ENCODE measurements at places on chromosomes 7 and 10.
A peak's percentile ranks its signal among the peaks of the same experiment; 100 is the strongest.

GRCh38 chr10:16989826-16990293 is 139.8 kb downstream of the CUBN start:
- no peak for DNase-seq

- no peak for DNase-seq
Measured at GRCh38 chr10:75508239-75508813, 76.9 kb downstream of the LRMDA start.

DNA sequence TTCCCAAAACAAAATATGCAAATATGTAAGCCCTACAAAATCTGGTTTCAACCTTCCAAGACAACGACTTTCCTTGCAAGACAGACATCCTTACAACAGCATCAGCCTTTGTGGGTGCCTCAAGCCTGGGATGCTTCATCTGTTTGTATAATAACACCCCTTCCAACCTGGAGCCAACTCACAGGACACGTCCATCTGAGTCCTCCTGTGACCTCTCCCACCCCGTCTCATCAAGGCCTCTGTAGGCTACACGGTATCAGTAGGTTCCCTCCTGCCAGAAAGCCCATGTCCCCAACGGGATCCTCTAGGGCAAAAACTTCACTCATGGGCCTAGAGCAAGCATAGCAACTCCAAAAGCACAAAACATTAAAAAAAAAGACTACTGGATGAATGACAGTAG is 173.2 kb downstream of the TNS3 start:
- DNase-seq = no peak

- DNase-seq = no peak
Measured at GRCh38 chr7:135199439-135199838, 11.9 kb downstream of the WDR91 start.

DNA sequence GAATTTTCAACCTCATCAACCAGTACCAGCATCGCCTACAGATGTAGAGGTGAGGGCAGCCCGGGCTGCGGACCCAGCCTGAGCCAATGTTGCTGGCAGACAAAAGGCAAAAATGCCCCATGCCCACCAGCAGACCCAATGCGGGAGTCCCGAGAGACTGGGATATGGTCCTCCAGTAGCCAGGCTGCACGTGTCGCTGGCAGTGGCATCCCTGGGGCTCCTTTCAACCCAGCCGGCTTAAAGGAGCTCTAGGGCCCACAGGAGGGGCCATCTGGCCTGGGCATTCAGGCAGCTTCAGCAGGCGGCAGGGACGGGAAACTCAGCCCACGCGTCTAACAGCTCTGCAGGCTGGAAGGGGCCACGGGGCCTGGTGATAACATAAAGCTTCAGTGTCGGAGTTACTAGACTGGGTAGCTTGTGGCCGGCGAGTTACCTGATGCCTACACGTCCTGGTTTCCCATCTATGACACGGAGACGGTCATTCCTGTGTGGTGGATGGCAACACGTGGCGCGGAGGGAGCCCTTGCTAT is 70.7 kb downstream of the PROSER2 start:
- DNase-seq = no peak

DNA sequence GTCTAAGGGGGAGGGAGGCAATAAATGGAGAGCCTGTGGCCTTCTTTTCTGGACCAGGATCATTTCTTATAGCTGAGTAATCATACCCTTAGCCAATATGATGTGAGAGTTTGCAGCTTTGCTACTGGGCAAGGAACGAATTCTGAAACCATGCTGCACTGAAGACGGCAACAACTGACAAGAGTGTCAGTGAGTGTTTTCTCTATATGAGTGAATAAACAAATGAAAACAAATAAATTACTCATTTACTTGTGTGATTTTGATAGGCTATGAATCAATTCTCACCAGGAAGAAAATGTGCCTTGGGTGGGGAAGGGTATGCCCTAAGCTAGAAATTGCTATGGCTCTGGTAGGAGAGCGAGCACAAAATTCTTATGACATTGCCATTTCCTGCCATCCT is 79.4 kb upstream of the LRRN3 start:
- peak; percentile 44 for DNase-seq

GRCh38 chr7:115476671-115477181 is 553.8 kb downstream of the TFEC start:
- no peak for DNase-seq

DNA sequence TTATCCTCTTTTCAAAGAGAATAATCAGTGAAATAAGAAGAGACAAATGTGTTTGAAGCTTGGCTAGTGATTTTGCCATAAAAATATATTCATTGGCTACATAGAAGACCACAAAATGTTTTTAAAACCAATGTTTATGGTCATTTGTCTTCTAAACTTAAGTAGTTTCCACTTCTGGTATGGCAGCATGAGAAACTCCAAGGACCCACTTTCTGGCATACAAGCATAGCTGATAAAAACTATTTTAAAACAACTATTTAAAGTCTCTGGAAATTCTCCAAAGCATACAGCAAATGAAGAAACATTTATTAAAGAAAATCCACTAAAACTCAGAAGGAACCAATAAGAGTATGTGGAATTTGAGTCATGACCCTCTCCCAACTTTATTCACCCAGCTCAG is 89.2 kb upstream of the TOMM7 start:
- DNase-seq = no peak

DNA sequence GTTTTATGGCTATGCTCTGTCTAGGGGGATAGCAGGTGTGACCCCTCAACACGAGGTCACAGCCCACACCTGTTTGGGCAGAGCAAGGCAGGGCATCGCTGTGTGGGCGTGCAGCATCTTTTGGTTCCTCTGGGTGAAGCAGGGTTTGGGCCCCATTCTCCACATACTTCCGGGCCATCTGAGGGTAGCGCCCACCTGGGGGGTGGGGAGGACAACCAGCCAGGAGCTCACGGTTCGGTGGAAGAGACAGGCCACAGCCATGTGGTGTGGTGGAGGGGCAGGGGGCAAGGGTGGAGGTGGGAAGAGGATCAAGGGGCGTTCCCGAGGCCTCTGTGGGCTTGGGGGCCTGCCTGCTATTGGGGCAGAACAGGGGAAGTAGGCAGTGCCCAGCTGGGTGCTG is 2.4 kb downstream of the SH2B2 start:
- no peak for DNase-seq

DNA sequence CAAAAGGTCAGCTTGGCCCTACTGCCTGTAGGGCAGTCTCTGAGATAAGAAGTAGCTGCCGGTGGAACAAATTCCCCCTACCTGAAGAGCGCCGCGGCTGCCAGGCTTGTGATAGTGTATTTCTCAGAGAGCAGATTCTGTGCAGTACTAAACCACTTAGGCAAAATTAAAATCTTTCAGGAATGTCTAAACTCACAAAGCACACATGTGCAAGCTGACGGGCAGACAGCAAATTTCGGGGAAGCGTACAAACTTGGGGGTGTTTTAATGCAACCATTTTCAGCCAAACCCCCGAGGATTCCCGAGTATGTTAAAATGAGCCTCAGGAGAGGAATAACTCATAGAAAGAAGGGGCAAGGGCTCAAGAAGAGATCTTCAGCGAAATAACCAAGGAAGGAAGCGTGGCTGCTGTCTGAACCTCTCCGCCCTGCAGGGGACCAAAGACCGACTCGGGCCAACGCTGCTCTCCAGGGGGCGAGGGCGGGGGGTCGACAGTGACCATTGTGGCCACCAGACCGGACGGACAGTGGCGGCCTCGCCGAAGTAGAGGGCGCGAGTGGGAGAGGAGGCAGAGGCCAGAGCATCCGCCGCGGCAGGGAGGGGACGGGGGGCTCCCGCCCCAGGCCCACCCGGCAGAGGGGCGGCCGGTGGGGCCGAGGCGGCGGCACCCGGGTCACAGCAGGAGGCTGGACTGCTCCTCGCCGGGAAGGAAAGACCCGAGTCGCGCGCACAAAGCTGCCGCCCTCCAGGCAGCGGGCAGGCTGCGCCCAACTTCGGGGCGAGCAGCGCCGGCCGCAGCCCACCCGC is 819 bp downstream of the HYCC1 start:
- DNase-seq = peak; percentile 13

- DNase-seq = peak; percentile 31
Measured at GRCh38 chr10:21517134-21518031, 8.1 kb downstream of the SKIDA1 start.

DNA sequence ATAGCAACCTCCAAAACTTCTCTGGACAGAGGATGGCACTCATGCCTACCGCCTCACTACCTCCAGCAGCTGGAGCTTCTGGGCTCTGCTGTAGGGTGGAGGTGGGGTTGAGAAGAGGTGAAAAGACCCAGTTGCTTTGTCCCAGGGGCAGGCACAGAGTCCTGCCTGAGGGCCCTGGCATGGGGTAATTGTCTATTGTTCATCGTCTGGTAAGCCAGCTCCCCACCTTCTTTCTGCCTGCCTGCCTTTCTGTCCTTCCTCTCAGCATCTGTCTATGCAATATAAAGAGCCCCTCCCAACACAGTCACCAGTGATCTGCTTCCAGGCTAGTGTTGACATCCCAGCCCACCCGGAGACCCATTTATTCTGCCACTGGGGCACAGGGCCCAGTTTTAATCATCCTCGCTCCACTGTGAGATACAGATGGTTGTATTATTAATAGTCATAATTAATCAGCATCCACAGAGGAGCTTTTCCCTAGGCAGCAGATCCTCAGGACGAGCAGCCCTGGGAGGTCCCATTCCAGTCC is 39.0 kb downstream of the ZMIZ1 start:
- no peak for DNase-seq

DNA sequence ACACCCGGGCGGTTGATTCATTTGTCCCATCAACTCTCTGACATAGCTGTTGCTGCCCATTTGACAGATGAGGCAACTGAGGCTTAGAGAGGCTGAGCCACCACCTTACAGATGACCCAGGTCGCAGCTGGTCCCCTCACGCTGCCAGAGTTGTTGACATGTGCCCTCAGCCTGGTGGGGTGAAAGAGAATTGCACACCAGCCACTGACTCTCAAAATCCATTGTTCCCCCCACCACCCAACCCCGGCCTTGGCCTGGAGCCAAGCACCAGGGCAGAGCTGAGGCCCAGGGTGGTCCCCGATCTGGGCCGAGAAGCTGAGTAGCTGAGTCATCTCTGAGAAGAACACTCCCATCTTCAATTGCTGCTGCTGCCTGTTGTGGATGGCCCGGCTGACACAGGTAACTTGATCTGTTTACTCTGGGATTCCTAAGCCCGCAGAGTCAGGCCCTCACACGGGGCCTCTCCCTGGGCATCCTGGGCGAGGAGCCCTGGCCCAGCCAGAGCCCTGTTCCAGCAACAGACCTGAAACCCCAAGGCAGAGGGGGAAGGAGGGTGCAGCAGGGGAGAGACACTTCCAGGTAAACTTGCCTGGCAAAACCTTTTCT is 27.5 kb downstream of the PVRIG start:
- no peak for DNase-seq

- peak; percentile 43 for DNase-seq
Measured at GRCh38 chr10:132420981-132421846, 24.2 kb downstream of the PWWP2B start.

GRCh38 chr10:14190702-14191101 is 140.0 kb downstream of the FRMD4A start:
- no peak for DNase-seq

DNA sequence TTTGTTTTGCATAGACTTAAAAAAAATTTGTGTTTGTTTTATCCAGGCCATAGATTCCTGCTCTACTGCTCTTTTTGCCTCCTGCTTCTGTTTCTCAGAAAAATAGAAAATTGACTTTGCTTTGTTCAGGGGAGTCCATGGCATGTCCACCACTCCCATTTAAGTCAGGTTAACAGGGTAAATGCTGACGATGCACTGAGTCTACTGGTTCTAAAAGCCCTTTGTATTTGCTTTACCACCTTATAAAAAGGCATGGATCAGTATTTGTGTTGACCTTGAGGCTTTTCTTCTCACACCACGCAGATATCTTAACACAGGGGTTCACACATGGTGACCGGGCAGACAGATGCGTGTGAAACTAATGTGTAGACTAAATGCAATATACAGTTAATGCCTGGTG is 139.5 kb upstream of the RHEB start:
- no peak for DNase-seq

DNA sequence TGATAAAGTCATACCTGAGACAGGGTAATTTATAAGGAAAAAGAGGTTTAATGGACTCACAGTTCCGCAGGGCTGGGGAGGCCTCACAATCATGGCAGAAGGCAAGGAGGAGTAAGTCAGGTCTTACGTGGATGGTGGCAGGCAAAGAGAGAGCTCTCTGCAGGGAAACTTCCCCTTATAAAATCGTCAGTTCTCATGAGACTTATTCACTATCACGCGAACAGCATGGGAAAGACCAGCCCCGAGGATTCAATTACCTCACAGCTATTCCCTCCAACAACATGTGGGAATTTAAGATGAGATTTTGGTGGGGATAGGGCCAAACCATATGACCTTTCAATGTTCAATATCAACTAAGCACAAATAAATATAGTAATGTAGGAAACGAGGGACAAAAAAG is 559.4 kb upstream of the KCND2 start:
- no peak for DNase-seq

DNA sequence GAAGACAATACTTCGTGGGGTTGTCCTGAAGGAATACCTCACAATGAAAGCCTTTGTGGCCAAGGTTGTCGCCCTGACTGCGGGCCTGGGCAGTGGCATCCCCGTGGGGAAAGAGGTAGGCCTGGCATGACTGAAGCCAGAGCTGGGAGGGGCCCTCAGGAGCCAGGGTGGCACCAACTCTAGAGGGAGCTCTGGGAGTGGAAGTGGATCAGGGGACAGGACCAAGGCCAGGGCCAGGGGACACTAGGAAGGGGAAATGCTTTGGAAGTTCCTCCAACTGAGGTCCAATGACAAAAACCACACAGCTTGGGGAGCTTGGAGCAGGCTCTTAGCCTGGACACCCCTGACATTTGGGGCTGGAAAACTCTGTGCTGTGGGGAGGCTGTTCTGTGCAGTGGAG is 5.8 kb downstream of the CLCN1 start:
- no peak for DNase-seq

DNA sequence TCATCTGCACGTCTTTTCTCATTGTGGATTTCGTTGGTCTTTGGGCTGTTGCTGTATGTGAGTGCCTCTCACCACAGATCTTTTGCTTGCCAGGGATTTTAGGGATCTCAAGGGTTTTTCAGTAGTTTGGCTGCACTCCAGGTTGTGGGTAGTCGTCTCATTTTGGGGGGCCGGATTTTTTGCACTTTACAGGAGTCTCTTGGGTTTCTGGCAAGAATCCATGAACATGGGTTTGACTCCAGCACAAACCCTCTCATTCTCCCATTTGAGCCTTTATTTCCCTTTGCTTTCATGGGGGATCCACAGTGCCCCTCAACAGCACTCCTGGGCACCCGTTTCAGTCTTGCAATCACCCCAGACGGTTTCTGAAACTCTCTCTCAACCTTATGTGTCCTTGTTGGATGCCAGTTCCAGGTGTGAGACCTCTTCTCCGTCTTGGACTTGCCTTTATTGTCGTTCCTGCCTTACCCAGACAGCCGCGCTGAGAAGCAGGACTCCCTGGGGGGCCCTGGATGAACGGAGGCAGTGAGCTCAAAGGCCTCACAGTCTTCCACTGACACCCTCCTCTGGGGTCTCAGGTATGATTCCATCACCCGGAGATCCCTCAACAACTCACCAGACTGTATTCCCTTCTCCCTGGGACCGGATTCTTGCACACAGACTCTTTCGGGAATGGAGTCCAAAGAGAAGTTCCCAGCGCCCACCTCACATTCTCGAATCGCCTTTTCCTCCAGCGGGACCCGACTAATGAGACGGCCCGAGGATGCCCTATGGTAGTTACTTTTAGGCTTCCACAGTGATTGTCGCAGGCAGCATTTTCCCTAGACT is 18.8 kb upstream of the ZNF273 start:
- DNase-seq = no peak

DNA sequence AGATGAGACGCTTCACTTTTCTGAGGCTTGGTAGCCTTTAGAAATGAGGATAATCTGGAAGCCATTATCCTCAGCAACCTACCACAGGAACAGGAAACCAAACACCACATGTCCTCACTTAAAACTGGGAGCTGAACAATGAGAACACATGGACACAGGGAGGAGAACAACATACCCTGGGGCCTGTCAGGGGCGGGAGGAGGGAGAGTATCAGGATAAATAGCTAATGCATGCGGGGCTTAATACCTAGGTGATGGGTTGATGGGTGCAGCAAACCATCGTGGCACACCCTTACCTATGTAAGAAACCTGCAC is 48.9 kb downstream of the LRGUK start:
- no peak for DNase-seq
